NCI-H2081 treated with DMSO at 0.1 percent for 48 hours (cell line): ENCODE measurements at places on chromosomes 5 and 9.

- no peak for DNase-seq
These were observed 102.2 kb downstream of the DEPDC1B start for GRCh38 chr5:60597572-60598320.

GRCh38 chr9:136336881-136337280 lies 9.5 kb downstream of the GPSM1 start:
- no peak for DNase-seq

- DNase-seq: no peak
These were observed 115.7 kb downstream of the WNK2 start for GRCh38 chr9:93299418-93300174.

- no peak for DNase-seq
These were observed 4.2 kb downstream of the LCN1 start for GRCh38 chr9:135525241-135526088.

- DNase-seq: no peak
These were observed 1503.4 kb upstream of the WWC1 start for GRCh38 chr5:166788050-166788449.

GRCh38 chr5:88872971-88873370 lies 10.0 kb downstream of the MEF2C start:
- DNase-seq: no peak

DNA sequence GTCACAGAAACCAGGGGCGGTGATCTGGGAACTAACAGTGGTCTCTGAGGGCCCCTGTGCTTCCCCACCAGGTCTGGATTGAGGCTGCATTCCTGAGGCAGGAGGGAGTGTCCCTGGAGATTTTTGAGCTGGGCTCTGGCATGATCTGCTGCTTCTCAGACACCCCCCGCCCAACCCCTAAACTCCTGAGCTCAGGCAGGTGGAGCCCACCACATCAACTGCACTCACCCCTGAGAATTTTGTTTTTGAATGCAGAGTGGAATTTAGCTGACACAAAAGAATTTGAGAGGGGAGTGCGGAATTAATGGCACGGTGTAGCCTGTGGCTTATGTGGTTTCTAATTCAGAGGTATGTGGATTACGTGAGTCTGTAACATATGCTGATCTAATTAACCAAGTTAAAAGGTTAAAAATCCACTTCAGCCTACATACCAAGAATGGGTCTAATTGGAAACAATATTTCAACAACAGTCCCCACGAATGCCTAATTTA lies 23.9 kb upstream of the CTSL start:
- DNase-seq: no peak

DNA sequence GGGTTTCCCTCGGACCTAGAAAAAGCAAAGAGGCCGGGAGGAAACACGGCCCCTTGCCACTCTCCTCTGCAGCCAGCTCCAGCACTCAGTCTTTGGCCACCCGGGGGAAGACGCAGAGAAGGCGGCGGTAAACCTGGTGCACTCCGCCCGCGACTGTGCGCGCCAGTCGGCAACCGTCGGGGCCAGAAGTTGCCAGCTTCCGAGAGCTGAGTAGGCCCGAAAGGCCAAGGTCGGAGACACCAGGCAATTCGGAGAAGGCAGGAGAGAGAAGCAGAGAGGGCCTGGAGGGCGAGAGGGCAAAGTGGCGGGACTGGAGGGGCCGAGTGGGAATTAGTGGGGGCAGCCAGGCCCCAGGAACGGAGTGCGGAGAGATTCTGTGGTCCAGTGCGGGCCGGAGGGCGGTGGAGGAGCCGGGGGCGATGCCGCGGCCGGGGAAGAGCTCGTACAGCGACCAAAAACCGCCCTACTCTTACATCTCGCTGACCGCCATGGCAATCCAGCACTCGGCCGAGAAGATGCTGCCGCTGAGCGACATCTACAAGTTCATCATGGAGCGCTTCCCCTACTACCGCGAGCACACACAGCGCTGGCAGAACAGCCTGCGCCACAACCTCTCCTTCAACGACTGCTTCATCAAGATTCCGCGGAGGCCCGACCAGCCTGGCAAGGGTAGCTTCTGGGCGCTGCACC lies at the start of gene FOXB2:
Gene FOXB2 (plus strand): TSS at position 420 of the 690 bp plus-strand sequence. CDS start 0 bp downstream, at position 420.
- no peak for DNase-seq

- DNase-seq: no peak
These were observed 4.6 kb downstream of the CSF1R start for GRCh38 chr5:150081541-150082283.

- no peak for DNase-seq
These were observed 644.9 kb downstream of the CCDC171 start for GRCh38 chr9:16197578-16198370.
